ENCODE measurements at places on chromosomes 5 and 9.

GRCh38 chr9:76414661-76415060, 20.4 kb upstream of the RFK start:
- no peak for DNase-seq

- no peak for DNase-seq
These were observed 20.1 kb downstream of the ZSWIM6 start for GRCh38 chr5:61352180-61352579.

DNA sequence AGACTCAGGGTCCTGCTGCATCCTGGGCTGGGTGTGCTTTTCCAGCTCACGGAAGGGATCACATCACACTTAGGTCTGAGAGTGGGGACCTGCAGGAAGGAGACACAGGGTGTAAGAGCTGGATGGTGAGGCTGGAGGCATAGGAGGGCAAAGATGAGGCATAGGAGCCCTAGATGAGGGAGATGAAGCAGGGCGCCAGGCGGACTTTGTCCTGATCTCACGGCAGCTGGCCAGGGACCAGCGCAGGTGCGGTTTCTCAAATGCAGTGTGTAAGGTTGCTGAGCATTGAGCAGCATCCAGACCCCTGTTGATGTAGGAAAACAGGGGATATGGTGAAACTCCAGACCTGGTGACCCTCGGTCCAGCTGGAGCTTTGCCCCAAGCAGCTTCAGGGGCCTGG, 156.5 kb downstream of the PSAT1 start:
- DNase-seq = no peak

DNA sequence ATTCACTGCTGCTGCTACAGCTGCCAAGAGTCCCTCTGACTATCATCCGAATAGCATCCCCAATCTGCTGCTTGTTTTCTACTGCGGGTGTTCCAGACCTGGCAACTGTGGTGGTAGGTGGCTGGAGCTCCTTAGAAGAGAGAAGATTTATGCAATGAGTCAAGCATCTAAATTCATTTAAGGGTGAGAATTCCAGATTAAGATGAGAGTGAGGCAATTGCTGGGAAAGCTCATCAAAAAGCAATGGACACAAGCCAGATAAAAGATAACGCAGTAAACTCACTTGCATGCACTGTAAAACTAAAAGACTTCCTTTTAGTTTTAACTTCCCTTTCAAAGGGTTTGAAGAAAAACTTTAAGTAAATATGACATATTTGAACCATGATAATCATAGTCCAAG, 3.9 kb downstream of the PLK2 start:
- no peak for DNase-seq

DNA sequence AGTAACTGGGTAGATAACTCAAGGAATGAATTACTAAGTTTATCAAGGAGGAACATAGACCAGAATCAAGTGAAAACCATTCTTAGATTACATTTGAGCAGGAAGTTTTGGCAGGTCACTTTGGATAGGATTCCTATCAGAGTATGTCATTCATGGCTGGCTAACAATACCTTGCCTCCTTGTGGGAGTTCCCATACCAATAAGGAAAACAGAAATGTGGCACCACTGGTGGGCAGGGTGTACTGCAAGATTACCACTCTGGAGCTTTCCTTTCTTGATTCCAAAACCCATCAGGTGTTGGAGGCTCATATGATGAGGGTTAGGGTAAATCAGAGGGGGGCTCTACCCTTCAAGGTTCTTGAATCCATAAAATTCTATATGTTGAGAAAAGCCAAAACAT, 18.6 kb upstream of the SPATA31D1 start:
- DNase-seq = no peak

DNA sequence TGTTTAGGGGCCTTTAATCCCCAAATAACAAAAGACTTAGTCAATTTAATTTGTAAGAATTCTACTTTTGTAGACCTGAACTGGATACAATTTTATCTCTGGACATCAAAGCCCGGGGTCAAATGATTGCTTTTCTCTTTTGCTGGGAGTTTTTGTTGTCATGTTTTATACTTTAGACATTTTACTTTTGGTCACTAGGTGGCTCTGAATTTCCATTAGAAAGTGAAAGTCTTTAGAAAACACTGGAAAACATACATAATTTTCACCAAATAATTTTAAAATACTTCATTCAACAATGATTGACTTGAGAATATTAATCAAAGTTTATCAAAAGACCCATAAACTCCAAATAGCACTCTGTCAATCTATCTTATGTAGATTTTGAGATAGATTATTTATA, 2.8 kb upstream of the PCA3 start:
- DNase-seq = no peak

DNA sequence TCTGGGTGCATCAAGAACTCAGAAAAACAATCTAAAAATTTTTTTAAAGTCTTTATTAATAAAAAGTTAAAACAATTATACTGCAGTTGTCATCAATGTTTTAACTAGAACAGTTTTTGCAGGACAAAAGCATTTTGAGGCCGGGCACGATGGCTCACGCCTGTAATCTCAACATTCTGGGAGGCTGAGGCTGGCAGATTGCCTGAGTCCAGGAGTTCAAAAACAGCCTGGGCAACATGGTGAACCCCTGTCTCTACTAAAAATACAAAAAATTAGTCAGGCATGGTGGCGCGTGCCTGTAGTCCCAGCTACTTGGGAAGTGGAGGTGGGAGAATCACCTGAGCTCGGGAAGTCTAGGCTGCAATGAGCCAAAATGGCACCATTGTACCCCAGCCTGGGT, 5.2 kb upstream of the SPRY4 start:
- no peak for DNase-seq

DNA sequence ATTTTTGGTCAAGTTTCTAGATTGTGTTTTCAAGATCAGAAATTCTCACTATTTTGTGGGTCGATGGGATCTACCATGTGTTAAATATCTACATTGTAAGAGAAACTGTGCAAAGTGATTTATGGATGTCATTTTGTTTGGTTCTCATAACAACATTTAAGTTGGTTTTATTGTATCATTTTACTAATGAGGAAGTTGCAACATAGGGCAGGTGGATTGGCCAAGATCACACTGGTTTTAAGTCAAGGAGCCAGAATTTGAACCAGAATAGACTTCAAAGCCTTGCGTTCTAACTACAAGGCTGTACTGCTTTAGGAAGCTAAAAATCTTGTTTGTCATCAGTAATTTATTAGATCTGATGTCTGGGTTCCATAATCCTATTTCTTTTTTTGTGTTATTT, 23.4 kb downstream of the SH3TC2 start:
- DNase-seq = no peak

DNA sequence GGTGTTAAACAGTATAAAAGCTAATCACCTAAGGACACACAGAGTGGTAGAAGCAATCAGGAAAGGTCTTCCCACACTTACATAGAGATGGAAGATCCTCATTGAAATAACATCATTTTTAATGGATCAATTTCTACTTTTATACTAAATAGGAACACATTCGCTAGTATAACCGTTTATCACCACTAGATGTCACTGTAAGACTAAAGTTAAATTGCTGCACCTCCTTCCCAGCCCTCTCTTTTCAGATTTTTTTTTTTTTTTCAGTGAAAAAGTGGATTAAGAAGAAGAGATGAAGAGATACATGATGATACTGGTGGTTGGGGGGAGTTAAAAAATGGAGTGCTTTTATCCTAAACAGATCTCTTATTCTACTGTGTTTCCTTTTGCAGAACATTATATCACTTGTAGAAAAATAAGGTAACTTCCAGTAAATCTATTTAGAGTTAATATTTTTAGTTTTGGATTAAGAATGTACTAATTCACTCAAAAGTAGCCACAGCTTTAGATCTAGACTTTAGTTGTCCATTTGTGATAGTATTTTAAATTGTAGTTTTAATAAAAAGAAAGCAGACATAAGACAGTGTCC, 116.9 kb upstream of the ARRDC3 start:
- DNase-seq = peak; percentile 29

DNA sequence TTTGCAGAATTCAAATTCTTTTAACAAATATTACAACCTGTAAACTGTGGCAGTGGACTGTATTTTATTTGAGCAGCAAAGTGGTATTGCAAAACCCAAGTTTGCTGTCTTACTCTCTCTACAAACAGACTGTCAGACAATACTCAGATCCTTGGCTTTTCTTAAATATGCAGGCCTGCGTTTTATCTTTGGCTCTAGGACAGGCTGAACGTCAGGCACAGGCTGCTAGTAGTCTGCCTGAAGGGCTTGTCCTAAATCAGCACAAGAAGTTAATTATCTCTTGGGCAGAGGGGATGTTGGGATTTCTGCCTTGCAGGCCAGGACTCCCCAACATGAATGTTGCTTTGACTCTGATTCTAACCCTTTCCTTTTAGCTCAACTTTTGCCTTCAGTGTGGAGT, 147.5 kb downstream of the SLIT3 start:
- no peak for DNase-seq

- DNase-seq = no peak
These were observed 175.0 kb downstream of the AUH start for GRCh38 chr9:91186632-91187108.

DNA sequence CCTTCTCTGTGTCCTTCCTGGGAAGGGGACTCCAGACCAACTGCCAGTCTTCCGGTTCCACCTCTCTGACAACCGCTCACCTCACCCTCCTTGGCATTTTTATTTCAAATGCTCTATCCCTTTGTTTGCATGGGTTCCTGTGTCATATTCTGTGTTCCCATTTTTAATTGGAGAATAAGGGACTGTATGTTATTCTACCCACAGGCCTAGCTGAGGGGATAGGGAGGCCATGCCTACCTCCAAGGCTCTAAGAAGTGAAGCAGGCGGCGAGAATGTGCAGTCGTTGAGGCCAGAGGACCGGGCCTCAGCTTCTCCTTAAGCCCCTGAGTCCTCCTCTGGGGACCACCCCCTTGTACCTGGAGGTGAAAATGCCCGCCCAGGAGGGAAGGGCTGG, 936 bp upstream of the WDR5 start:
- peak; percentile 54 for DNase-seq

GRCh38 chr5:139131062-139131461, 67.1 kb downstream of the SIL1 start:
- DNase-seq = no peak

- DNase-seq = no peak
These were observed 18.0 kb downstream of the IL9 start for GRCh38 chr5:135877570-135878155.

- no peak for DNase-seq
These were observed at the start of gene C1QTNF2 for GRCh38 chr5:160369990-160370712. C1QTNF2 (minus strand) TSS chr5:160370626; CDS start chr5:160355011, 15,615 bp downstream.

- DNase-seq = no peak
These were observed 18.5 kb downstream of the TMEM167A start for GRCh38 chr5:83058726-83059125.

DNA sequence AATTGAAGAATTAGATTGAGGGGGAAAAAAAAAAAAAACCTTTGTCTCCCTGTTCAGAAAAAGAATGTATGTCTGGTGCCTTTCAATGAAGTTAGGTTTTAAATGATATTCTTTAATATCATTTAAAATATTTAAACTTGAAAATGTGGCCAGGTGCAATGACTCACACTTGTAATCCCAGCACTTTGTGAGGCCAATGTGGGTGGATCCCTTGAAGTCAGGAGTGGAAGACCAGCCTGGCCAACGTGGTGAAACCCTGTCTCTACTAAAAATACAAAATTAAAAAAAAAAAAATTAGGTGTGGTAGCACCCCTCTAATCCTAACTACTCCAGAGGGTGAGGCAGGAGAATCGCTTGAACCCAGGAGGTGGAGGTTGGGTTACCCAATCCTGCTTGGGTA, 111.1 kb upstream of the RASA1 start:
- DNase-seq = no peak

- DNase-seq = no peak
These were observed 320.3 kb downstream of the DIRAS2 start for GRCh38 chr9:90322296-90322695.

DNA sequence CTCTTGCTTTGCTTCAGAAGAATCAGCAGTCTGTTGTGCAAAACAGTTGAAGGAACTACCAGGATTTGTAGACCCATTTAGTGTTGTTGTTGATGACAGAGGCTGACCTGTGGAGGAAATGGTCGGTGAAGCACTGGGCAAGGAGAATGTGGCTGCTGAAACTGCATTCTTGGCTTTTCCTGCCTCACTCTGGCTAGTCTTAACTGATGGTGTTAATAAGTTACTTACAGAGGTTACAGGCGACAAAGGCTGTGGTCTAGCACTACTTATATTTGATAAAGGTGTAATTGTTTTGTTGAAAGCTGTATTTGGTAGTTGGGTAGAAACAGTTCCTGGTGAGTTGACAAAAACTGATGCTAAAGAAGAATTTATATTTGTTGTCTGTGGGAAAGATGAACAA, 31.5 kb downstream of the MLANA start:
- no peak for DNase-seq
